ENCODE measurements at places on chromosomes 1 and 21. TPM values are rescaled to one million over a fixed set of nuclear protein-coding genes. Genes with fewer than 3 reads are reported as not detected.

CPTP gene
- total RNA-seq, result 38.5 TPM

PCBP3 gene
- total RNA-seq, result 4.3 TPM

MEX3A gene
- total RNA-seq, result 48.8 TPM

CDC7 gene
- total RNA-seq, result 5.4 TPM

RSPO1 gene
- 0.71 TPM for total RNA-seq

KLHL20 gene
- total RNA-seq, result 10.2 TPM

DNA sequence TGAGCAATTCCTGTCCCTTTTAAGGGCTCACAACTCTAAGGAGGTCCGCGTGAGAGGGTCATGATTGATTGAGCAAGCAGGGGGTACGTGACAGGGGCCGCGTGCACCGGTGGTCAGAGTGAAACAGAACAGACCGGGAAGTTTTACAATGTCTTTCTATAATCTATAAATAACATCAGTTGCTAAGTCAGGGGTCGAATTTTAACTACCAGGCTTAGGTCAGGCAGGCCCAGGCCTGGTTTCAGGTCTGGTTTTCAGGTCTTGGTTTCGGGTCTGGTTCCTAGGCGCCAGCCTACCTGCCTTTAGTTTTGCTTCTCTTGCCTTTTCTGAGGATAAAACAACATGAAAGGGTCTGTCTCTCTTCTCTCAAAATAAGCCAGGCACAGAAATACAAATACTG is 476.0 kb upstream of the CAMK1G start:
- H3K4me3 ChIP-seq, result no peak overlapping the region
- DNase-seq, result no peak
- H3K27me3 ChIP-seq, result no peaks in the 10 kb centered on the region
- H3K4me1 ChIP-seq, result no peaks in the 10 kb centered on the region
- no peak overlapping the region for H3K27ac ChIP-seq

GRCh38 chr1:36256558-36257374 is 32.5 kb downstream of the THRAP3 start:
- no peak for DNase-seq
- peaks cover 4% of the 10 kb centered on the region for H3K36me3 ChIP-seq
- no peak overlapping the region for H3K4me3 ChIP-seq
- no peaks in the 10 kb centered on the region for H3K27me3 ChIP-seq
- peaks cover 39% of the 10 kb centered on the region for H3K4me1 ChIP-seq
- peak overlapping the region; percentile 53 for H3K27ac ChIP-seq

GRCh38 chr1:205699416-205699815 is 19.1 kb upstream of the SLC45A3 start:
- no peaks in the 10 kb centered on the region for H3K36me3 ChIP-seq
- no peak for DNase-seq
- no peak overlapping the region for H3K27ac ChIP-seq
- H3K4me1 ChIP-seq, result peaks cover 9% of the 10 kb centered on the region
- no peak overlapping the region for H3K4me3 ChIP-seq
- H3K27me3 ChIP-seq, result no peaks in the 10 kb centered on the region

DNA sequence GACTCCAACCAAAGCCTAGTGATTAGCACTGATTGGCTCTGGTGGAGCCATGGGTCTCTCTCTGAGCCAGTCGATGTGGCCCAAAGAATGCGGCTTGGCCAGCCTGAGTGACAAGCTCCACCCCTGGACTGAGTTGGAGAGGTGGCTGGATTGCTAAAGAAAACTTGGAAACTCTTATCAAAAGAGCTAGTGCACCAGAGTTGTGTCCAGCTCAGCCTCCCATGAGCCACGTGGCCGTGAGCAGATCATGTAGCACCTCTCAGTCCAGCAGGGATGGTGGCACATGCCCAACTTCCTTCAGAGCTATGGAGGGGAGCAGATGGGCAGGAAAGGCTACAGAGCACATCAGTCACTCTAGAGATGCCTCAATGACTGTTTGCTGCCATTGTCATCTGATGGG is 142.8 kb upstream of the VAMP3 start:
- no peaks in the 10 kb centered on the region for H3K27me3 ChIP-seq
- H3K4me1 ChIP-seq, result peaks cover 8% of the 10 kb centered on the region
- no peaks in the 10 kb centered on the region for H3K36me3 ChIP-seq
- no peak overlapping the region for H3K4me3 ChIP-seq
- no peak overlapping the region for H3K27ac ChIP-seq
- no peak for DNase-seq

- no peaks in the 10 kb centered on the region for H3K36me3 ChIP-seq
Observed at GRCh38 chr21:33655588-33656221, 13.4 kb downstream of the ITSN1 start.

DNA sequence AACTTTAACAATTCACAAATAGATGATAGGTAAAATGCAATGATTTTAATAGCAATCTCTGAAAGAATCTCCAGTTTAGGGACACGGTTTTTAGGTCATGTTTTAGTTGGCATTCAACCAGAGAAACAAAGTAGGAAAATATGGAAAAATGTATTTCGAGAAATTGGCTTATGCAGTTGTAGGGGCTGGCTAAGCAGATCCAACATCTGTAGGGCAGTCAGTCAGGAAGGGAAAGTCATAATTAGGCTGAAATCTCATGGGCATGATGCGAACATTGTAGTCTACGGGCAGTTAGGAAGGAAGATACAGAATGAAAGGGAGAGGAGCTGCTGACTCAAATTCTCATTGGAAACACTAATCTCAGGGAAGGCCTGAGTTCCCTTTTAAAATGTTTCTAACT is 1276.0 kb upstream of the ADGRL4 start:
- H3K4me3 ChIP-seq, result no peak overlapping the region
- no peak for DNase-seq
- H3K27ac ChIP-seq, result no peak overlapping the region
- H3K36me3 ChIP-seq, result no peaks in the 10 kb centered on the region
- no peaks in the 10 kb centered on the region for H3K27me3 ChIP-seq
- no peaks in the 10 kb centered on the region for H3K4me1 ChIP-seq

DNA sequence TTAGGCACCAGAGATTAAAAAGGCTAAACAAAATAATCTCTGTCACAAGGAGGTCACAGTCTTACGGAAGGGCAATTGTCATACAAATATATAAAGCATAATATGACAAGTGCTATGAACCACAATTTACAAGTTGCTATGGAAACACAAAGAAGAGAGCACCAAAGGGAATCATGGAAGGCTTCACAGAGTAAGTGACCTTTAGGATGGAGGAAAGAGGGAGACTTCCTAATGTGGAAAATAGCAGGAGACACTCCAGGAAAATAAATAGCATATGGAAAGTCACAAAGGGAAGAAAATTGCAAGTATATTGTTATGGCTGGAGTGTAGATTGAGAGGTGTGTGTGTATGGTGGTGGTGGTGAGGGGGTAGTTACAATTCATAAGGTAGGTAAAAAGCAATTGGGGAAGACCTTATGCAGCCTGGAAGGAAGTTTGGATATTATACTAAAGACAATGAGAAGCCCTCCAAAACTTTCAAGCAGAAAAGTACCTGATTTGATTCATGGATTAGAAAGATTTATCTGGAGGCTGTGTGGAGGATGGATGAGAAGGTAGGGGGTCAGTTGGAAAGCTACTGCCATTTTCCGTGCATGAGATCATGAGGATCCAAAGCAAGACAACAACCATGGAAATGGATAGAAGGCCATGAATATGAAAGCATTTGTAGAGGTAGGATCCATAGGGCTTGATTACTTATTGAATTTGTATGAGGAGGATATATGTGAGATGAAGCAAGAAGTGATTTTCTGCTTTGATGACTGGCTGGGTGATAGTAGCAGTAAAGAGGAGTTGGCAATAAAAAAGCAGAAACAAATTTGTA is 61.7 kb downstream of the SAMSN1 start:
- DNase-seq, result no peak
- no peaks in the 10 kb centered on the region for H3K36me3 ChIP-seq
- peaks cover 6% of the 10 kb centered on the region for H3K4me1 ChIP-seq
- no peak overlapping the region for H3K27ac ChIP-seq
- H3K4me3 ChIP-seq, result no peak overlapping the region

DNA sequence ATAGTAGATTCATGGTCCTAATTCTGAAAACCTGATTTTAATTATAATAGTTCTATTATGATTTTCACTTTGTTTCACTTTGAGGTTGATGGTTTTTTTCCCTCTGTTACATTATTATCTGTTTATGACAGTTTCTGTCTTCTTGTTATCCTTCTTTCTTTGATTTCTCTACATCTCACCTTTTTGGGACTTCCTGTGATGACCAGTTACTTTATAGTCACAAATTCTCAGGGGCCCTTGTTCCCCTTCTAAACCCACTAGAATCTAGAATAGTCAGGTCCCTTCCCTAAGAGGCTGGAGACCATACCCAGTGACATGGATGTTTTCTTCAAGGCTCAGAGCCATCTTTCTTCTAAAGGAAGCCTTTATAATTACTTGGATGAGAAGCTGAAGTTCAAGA is 238.4 kb downstream of the GPR52 start:
- H3K4me1 ChIP-seq, result no peaks in the 10 kb centered on the region
- DNase-seq, result no peak
- H3K27me3 ChIP-seq, result no peaks in the 10 kb centered on the region
- H3K27ac ChIP-seq, result no peak overlapping the region
- no peaks in the 10 kb centered on the region for H3K36me3 ChIP-seq
- no peak overlapping the region for H3K4me3 ChIP-seq

DNA sequence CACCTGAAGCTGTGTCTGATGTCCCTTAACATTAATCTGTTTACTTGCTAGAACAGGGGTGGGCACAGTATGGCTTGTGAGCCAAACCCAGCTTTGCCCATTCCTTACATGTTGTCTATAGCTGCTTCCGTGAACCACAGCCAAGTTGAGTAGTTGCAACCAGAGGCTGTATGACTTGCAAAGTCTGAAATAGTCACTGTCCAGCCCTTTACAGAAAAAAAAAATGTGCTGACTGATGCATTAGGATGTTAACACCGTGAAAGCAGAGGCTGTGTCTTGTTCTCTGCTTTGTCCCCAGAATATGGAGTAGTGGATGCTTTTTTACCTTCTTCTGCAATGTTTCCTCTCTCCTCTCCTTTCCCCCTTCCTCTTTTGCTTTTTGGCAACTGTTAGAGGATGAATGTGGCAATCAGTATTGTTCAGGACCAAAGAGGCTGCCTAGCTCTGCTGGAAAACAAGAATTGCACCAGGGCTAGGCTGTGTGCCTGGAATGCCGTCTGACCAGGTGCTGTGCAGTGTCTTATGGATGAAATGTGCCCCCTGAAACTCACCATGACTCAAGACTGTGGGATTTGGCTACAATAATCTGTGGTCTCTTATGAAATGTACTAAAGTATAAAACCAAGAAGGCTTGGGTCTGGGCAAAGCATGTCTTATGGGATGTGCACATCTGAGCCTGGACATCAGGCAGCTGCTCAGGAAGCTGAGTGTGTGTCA is 79.6 kb upstream of the GCLM start:
- H3K27me3 ChIP-seq, result no peaks in the 10 kb centered on the region
- DNase-seq, result peak; percentile 94
- H3K27ac ChIP-seq, result no peak overlapping the region

DNA sequence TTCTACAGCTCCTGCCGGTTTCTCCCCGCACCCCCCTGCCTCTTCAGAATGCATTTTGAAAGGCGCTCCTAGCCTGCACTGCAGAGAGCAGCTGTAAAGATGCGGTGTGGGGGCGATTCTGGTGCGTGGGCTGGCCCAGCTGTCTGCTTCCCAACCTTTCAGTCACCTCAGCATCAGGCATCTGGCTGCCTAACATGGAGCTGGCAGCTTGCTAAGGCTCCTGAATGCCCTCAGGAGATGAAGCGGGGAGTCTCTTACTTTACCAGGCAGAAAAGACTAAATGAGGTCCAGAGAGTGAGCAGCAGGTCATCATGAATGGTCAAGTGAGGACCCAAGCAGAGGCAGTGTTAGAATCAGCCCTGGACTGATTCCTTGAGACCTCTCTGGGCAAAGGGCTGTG is 8.7 kb downstream of the IER5 start:
- no peaks in the 10 kb centered on the region for H3K36me3 ChIP-seq
- H3K4me3 ChIP-seq, result no peak overlapping the region
- no peak for DNase-seq
- H3K27me3 ChIP-seq, result peaks cover 5% of the 10 kb centered on the region
- H3K4me1 ChIP-seq, result peaks cover 28% of the 10 kb centered on the region

DNA sequence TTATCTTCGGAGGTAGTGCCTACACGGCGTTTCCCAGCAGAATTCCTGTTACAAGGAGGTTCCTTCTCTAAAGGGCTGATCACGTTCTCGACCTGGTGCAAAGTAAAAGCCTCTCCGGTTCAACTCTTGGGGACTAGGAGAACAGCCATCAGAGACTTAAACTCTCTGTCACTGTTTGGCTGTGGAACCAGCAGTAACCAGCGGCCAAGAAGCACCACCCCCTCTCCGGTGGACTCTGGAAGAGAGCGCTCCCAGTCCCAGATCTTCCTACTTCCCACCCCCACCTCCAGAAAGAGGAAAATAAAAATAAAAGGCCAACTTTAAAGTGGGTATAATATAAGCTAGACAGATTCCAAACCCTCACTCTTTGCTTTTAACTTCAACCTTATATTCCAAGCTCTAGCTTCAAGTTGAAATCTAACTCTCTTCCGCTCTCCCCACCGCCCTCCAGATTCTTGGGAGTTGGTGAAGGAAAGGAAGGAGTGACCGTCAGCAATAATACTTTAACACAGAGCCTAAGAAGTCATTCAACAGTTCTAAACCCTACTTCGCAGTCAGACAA is 2.9 kb downstream of the BRINP3 start:
- H3K36me3 ChIP-seq, result no peaks in the 10 kb centered on the region
- DNase-seq, result peak; percentile 37
- no peak overlapping the region for H3K27ac ChIP-seq
- peaks cover 79% of the 10 kb centered on the region for H3K27me3 ChIP-seq
